ENCODE measurements at places on chromosomes 3 and 15.

- DNase-seq = no peak
Measured at GRCh38 chr15:31377030-31377429, 50.4 kb downstream of the KLF13 start.

- DNase-seq = no peak
Measured at GRCh38 chr3:170869645-170870593, at the start of gene RPL22L1. RPL22L1 (minus strand) TSS chr3:170870195; CDS start chr3:170870167, 28 bp downstream.

GRCh38 chr3:185789891-185790830, 34.7 kb downstream of the IGF2BP2 start:
- DNase-seq = peak; percentile 28

DNA sequence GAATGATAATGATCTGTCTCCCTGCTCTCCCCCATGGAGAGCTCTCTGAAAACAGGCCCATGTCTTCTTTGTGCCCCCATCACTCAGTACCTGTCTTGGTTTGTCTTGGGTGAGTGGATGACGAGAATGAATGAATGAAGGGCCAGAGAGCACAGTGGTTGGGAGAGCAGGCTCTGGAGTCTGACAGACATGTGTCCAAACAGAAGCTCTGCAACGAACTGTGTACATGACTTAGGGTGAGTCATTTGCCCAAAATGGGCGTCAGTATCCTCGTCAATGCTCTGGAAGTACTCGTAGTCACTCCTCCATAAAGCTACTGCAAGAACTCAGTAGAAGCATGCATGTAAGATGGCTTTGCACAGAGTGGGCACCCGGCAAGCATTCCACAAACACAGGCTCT, 170.2 kb upstream of the TLE3 start:
- DNase-seq = no peak

All from NCI-H82 (cell line).